Left ventricle myocardium inferior (tissue), 1 donor: ENCODE measurements at places on chromosomes 5 and 9. TPM values are rescaled to one million over a fixed set of nuclear protein-coding genes. Genes with fewer than 3 reads are reported as not detected.

Gene SEMA6A
- total RNA-seq, result 6.3 TPM

DNA sequence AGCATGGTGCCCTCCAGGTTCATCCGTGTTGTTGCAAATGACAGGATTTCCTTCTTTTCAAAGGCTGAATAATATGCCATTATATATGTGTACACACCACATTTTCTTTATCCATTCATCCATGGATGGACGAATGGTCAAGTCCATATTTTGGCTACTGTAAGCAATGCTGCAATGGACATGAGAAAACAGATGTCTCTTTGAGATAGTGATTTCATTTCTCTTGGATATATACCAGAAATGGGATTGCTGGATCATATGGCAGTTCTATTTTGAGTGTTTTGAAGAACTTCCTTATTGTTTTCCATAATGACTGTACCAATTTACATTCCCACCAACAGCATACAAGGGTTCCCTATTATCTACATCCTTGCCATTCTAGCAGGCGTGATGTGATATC lies 67.9 kb downstream of the TEK start:
- no peak for DNase-seq
- H3K27me3 ChIP-seq, result no peaks in the 10 kb centered on the region
- no peak overlapping the region for H3K4me3 ChIP-seq
- peaks cover 29% of the 10 kb centered on the region for H3K36me3 ChIP-seq

Gene PCDHGA9
- total RNA-seq, result 3.9 TPM

Gene SAPCD2
- 0.25 TPM for total RNA-seq

GRCh38 chr5:141476132-141476911 lies 556 bp downstream of the PCDHGC3 start:
- peaks cover 59% of the 10 kb centered on the region for H3K4me1 ChIP-seq
- H3K4me3 ChIP-seq, result peak overlapping the region; percentile 73
- H3K27ac ChIP-seq, result peak overlapping the region; percentile 91
- H3K27me3 ChIP-seq, result no peaks in the 10 kb centered on the region

Gene TMEM215
- total RNA-seq, result not detected

DNA sequence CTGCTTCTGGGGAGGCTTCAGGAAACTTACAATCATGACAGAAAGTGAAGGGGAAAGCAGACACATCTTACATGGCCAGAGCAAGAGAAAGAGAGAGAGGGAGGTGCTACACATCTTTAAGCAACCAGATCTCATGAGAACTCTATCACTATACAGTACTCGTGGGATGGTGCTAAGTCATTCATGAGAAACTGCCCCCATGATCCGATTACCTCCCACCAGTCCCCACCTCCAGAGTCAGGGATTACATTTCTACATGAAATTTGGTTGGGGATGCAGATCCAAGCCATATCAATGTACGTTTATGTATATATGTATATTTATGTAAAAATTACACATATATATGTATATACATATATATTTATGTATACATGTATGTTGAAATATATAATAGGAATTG lies 54.4 kb upstream of the CCDC112 start:
- no peaks in the 10 kb centered on the region for H3K36me3 ChIP-seq
- DNase-seq, result no peak
- no peaks in the 10 kb centered on the region for H3K27me3 ChIP-seq
- H3K27ac ChIP-seq, result no peak overlapping the region
- H3K4me3 ChIP-seq, result no peak overlapping the region

DNA sequence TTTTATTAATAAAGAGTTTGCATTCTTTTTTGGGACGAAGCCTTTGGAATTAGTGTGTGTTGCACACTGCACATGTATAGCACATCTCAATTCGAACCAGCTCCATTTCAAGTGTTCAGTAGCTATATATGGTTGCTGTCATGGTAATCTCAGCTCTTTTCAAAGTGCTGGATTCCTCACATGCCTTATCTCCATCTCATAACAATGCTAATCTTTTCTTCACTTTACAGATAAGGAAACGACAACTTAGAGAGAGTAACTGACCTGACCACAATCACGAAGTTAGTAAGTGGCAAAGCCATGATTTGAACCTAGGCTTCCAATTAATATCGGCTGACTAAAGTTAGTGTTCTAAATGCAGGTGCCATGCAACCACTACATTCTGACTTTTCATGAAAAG lies 204.8 kb upstream of the RASEF start:
- no peaks in the 10 kb centered on the region for H3K36me3 ChIP-seq
- no peak overlapping the region for H3K4me3 ChIP-seq
- H3K4me1 ChIP-seq, result peaks cover 76% of the 10 kb centered on the region
- no peaks in the 10 kb centered on the region for H3K27me3 ChIP-seq
- no peak for DNase-seq

- no peaks in the 10 kb centered on the region for H3K4me1 ChIP-seq
- H3K27me3 ChIP-seq, result no peaks in the 10 kb centered on the region
- no peaks in the 10 kb centered on the region for H3K36me3 ChIP-seq
Measured at GRCh38 chr5:120808135-120808534, 344.0 kb downstream of the PRR16 start.

Gene MZB1
- 0.58 TPM for total RNA-seq

Gene CCIN
- not detected for total RNA-seq

DNA sequence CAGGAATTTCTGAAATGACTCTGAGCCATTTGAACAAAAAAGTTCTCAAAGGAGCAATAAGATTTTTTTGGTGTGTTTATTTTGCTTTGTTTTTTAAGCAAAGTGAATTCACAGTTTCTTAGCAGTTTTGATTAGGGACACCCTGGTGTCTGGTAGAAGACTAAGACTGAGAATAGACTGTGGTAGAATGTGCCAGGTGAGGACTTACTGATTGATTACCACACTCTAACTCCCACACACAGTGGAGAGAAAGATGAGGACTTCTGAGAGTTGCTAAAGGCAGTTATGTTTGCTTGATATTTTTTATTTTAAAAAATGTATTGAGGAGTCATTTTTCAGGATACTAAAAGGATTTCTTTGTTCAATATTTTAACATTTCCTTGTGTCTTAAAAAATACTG lies 175.1 kb downstream of the CD180 start:
- H3K4me1 ChIP-seq, result peaks cover 62% of the 10 kb centered on the region
- no peak overlapping the region for H3K4me3 ChIP-seq
- H3K36me3 ChIP-seq, result no peaks in the 10 kb centered on the region
- H3K27me3 ChIP-seq, result no peaks in the 10 kb centered on the region
- H3K27ac ChIP-seq, result no peak overlapping the region
- DNase-seq, result no peak

Gene DMRT2
- not detected for total RNA-seq

DNA sequence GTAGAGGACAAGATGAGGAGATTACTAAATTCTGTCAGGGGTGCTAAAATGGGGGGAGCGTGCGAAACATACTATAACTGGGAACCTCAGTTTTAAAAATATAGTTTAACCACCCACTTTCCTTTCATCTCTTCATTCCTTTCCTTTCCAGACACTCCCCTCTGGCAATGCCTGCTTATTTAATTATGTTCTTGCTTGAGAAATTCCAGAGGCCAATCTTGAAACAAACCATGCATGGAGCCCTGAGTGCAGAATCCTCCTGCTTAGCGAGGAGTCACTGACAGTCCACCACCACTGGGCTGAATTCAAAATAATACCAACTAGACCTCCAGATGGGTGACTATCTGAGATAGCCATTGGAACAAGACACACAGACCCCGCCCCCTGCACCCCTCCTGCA lies 29.7 kb upstream of the C9orf72 start:
- DNase-seq, result no peak
- no peak overlapping the region for H3K4me3 ChIP-seq
- no peaks in the 10 kb centered on the region for H3K36me3 ChIP-seq
- H3K4me1 ChIP-seq, result no peaks in the 10 kb centered on the region
- H3K27ac ChIP-seq, result no peak overlapping the region

Gene PCDHGA4
- 7.3 TPM for total RNA-seq

Gene PCDHB2
- 1.1 TPM for total RNA-seq

DNA sequence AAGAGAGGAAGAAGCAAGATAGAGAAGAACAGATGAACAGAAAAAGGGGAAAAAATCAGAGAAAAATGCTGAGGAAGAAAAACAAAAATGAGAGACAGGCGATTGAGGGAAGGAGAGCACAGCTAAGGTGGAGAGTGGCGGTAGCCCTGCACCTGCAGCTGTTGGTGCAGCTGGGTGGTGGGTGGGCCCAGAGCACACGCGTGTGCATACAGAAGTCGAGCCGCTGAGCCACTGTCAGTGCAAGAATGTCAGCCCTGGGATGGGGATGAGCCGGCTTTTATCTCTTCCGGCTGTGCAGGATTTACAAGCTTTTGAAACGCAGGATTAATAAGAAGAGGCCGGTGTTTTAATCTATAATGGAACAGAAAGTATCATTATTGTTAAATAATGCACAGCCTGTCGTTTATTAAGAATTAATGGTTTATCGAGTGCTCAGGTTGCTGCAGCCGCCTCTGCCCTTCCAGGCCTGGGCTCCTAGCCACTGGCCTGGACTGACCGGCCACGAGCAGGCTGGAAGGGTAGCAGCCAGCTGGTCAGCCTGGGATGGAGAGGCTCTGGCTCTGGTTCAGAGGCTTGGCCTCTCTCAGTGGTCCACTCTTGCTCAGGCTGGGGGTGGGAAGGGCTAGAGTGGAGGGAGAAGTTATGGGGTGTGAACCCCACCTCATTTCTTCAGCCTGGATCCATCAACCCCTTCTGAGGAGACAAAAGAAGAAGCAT lies 68.7 kb downstream of the PCDH1 start:
- H3K4me1 ChIP-seq, result peaks cover 74% of the 10 kb centered on the region
- DNase-seq, result no peak
- no peak overlapping the region for H3K4me3 ChIP-seq
- peaks cover 74% of the 10 kb centered on the region for H3K27me3 ChIP-seq

DNA sequence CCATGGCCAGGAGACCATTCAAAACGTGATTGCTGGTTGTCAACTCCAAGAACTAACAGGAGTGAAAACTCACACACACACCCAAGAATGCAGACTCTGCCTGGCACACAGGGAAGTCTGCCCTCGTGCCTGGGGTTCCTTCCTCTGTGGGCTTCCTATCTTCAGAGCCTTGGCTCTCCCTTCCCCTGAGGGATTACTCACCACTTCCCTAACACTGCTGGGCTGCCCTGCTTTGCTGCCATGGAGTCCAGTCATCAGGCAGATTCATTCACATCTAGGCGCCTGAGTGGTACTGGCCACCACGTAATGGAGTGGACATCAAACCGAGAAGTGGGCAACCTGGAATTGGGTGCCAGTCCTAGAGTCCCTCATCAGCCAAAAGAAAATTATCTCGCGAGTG lies 76.4 kb upstream of the PRSS3 start:
- no peak overlapping the region for H3K27ac ChIP-seq
- peaks cover 40% of the 10 kb centered on the region for H3K27me3 ChIP-seq
- H3K4me3 ChIP-seq, result no peak overlapping the region
- H3K4me1 ChIP-seq, result peaks cover 3% of the 10 kb centered on the region
- H3K36me3 ChIP-seq, result no peaks in the 10 kb centered on the region

Gene NKD2
- 3.7 TPM for total RNA-seq

Gene PCDHA8
- not detected for total RNA-seq

DNA sequence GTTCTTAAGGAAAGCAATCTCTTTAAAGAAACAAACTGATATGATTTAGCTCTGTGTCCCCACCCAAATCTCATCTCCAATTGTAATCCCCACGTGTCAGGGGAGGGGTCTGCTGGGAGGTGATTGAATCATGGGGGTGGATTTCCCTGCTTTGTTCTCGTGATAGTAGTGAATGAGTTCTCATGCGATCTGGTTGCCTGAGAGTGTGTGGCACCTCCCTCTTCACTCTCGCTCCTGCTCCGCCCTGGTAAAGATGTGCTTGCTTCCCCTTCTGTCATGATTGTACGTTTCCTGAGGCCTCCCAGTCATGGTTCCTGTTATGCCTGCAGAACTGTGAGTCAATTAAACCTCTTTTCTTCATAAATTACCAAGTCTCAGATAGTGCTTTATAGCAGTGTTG lies 412.7 kb upstream of the SMC2 start:
- H3K27ac ChIP-seq, result no peak overlapping the region
- H3K4me3 ChIP-seq, result no peak overlapping the region
- no peaks in the 10 kb centered on the region for H3K27me3 ChIP-seq
- no peak for DNase-seq
- no peaks in the 10 kb centered on the region for H3K4me1 ChIP-seq
- no peaks in the 10 kb centered on the region for H3K36me3 ChIP-seq

DNA sequence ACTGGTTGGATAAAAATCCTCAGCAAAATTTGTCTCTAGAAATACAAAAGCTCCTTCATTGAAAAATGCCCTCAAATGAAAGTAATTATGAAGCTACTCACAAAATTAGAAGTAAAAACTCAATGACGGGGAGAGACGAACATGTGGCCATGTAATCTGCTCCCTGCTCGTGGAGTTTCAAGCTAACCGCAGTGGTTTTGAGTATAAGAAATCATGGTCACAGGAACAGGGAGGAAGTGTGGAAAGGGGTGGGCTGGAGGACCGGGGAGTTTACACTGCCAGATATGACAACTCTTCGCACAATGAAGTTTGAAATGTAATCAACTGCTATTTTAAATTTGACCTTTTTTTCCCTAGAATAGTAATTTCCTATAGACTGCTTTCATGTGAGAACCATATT lies 765.4 kb upstream of the DMAC1 start:
- no peak overlapping the region for H3K27ac ChIP-seq
- no peaks in the 10 kb centered on the region for H3K36me3 ChIP-seq
- no peak for DNase-seq
- no peaks in the 10 kb centered on the region for H3K27me3 ChIP-seq

DNA sequence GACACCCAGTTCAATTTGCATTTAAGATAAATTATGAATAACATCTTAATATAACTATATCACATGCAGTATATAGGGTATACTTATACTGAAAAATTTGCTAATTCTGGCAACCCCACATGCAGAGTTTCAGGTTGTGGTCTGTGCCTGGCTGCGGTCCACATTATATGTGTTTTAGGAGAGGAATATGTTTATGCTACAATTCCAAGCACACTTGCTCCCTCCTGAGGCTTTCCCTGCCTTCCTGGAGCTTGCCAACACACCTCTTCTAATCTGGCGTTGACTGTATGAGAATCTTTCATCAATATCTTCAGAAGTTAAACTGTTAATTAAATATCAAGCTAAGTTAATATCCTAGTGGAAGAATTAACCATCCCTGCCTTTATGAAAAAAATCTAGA lies 45.2 kb downstream of the SEMA5A start:
- no peaks in the 10 kb centered on the region for H3K27me3 ChIP-seq
- no peaks in the 10 kb centered on the region for H3K36me3 ChIP-seq
- H3K4me1 ChIP-seq, result peaks cover 53% of the 10 kb centered on the region
- H3K27ac ChIP-seq, result no peak overlapping the region
- H3K4me3 ChIP-seq, result no peak overlapping the region
- DNase-seq, result no peak

GRCh38 chr9:77005216-77005615 lies 14.2 kb upstream of the FOXB2 start:
- peaks cover 87% of the 10 kb centered on the region for H3K27me3 ChIP-seq
- H3K36me3 ChIP-seq, result no peaks in the 10 kb centered on the region
- no peak overlapping the region for H3K27ac ChIP-seq
- no peaks in the 10 kb centered on the region for H3K4me1 ChIP-seq
- DNase-seq, result no peak

GRCh38 chr5:90111364-90112032 lies 298.1 kb downstream of the CETN3 start:
- peak overlapping the region; percentile 11 for H3K4me3 ChIP-seq
- H3K27me3 ChIP-seq, result no peaks in the 10 kb centered on the region
- H3K36me3 ChIP-seq, result no peaks in the 10 kb centered on the region
- DNase-seq, result no peak
